Brain (organoid and tissue), 16 donors: ENCODE measurements at places on chromosomes 7 and 10.

GRCh38 chr10:123790132-123790885 lies 101.3 kb downstream of the CPXM2 start:
- no peak for DNase-seq

GRCh38 chr7:151307536-151307935 lies 34.1 kb upstream of the NUB1 start:
- no peak for DNase-seq

DNA sequence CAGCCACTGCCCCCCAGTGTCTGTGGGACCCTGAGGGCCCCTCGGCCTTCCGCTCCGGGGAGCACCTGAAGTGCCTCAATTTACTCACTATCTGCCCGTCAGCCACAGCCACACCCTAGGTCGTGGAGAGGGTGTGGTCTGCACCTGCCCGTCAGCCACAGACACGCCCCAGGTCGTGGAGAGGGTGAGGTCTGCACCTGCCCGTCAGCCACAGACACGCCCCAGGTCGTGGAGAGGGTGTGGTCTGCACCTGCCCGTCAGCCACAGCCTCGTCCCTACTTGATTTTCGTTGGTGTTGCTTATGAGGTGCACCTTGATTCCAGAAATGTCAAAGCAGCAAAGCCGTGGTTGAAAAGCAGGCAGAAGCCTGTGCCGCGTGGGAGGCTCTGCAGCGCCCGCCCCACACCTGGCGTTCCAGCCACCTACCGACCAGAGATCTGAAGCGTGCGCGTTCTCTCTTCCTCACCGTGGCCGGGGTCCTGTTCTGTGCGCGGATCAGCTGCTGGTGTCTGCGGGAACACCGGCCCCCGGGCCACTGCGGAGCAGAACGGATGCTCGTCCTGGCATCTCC lies 101.6 kb downstream of the DYNC2I1 start:
- DNase-seq = peak; percentile 15

- peak; percentile 72 for DNase-seq
These were observed 91.4 kb upstream of the PTN start for GRCh38 chr7:137434946-137435345.

DNA sequence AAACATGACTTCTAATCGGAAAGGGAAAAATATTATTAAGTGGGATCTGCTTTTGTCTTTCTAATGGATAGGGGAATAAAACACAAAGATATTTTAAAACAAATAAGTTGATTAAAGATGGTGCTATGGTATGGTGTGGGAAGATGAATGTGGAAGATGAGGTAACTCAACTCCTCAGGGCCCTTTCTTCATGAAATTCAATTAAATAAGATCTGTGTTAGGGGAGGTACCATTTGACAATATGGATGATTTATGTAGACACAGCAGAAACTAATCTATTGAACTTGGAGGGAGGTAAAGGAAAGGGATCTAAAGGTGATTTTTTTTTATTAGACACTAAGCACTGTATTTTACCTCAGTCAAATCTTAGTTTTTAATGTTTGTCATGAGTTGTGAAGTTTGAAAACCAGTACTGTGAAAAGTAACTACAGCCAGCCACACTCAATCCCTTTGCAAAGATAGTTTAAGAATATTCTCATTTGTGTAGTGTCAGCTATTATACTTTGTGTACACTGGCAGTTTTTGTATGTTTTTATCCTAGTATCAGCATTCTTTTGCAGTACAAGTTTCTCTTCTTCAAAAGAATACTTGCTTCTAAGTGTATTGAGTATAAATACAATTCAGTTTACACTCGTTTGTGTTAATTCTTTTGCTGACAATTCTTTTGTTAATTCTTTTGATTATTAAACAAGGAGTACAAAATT lies 151.3 kb downstream of the PHF14 start:
- DNase-seq = no peak

GRCh38 chr10:130931256-130931655 lies 380.3 kb downstream of the TCERG1L start:
- DNase-seq = peak; percentile 60

DNA sequence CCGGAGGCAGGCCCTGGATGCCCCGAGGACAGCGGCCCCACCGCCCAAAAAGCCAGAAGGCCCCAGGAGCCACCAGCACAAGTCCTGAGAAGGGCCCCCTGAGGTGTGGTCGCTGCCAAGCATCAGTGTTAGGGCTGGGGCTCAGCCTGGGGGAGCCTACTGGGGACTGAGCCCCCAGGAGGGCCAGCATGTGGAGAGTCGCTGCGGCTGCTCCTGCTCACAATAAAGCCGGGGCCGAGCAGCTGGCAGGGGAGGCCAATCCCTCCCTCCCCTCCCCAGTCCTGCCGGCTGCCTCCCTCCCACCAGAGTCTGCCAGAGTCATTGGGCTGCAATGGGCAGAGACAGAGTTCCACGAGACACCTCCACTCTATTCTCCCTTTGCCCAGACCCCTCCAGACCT lies 3.1 kb upstream of the ASIC3 start:
- DNase-seq = no peak

DNA sequence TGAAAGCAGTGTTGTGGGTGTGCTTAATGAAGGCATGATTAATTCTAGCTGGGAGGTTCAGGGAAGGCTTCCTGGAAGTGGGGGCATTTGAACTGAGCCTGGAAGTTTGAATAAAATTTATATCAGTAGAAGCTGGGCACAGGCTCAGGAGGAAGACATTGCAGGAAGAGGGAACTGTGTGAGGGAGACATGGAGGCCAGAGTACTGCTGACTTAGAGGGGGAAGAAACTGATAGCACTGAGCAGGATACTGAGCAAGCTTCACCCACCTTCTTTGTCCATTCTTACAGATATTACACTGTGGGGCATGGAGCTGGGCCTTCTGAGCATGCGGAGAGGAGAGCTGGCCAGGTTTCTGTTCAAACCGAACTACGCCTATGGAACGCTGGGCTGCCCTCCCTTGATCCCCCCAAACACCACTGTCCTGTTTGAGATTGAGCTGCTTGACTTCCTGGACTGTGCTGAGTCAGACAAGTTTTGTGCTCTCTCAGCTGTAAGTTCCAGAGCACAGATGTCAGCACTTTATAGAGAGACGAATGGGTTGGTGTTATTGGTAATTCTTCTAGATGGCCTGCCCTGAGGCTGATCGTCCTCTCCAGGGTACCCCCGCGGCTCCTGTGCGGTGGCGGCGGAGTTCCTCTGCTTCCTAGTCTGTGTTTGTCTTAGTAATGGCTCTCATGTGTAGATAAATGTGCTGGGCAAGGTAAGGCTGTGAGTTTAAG lies 2.1 kb downstream of the FKBP6 start:
- DNase-seq = no peak

DNA sequence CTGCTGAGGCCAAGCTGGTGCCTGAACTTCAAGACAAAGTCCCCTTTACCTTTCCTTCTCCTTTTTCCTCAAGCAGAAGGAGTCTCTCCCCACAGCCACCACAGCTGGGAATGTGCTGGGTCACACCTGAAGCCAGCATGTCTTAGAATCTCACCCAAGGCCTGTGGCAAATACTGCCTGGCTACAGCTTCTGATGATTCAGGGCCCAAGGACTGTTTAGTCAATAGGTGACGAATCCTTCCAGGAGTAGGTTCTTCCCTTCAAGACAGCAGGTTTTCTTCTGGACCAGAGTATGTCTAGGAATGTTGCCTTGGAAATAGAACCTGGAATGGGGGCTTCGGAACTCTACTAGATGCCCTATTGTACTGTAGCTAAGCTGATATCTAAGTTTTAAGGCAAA lies 374.6 kb downstream of the KIF20B start:
- DNase-seq = no peak

DNA sequence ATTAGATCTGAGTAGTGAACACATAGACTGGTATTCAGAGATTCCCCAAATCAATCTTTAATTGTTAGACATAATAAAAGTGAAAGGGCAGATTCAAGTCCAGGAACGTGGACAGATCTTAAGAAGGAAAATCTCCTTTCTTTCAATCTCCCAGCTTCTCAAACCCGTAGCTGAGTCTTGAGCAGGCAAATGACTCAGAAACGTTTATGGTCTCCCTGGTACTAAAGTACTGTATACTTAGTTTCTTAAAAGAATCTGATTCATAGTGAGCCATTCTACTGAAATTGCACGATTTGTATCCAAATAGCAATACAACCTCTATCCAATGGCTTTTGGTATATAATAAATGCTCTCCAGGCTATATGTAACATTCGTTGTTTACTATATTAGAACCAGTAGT lies 140.4 kb upstream of the RHEB start:
- DNase-seq = no peak

DNA sequence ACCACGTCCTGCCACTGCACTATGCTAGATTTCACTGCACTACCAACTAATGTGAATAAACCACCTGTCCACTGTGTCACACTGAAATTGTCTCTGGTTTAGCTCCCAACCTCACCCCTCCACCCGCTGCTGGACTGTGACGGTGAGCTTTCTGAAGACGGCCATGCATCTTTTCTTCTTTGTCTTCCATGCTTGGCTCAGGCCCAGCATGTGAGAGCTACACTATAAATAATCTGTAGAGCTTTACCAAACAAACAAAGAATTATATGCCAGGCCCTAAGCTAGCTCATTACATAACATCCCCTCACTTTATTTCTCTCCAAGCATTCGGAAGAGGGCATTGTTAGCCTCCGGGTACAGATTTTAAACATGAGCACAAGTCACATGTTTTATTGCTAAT lies 633.2 kb downstream of the TNS3 start:
- no peak for DNase-seq

DNA sequence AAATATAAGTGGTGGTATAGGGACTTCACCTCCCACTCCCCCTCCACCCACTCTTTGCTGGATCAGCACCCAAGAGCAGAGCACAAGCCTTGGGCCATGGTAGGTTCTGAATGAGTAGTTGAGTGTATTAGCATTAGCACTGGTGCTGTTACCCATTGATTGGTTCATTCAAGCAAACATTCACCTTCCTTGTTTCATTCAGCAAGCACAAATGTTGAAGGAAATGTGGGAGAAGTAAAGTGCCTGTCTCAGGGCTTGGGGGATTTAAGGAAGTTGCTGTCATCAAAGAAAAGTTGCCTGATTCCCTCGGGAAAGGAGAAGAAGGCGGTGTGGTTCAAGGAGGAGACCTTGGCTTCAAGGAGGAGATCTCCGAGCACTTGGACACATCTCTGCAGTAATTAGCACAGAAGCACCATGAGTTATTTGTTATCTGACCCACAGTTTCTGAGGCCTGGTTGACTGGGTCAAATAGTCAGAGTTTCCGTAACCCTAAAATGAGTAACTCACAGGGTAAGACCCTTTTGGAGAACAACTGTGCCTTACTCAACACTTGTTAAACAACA lies 17.3 kb downstream of the IL2RA start:
- no peak for DNase-seq

- no peak for DNase-seq
These were observed 28.8 kb upstream of the CTBP2 start for GRCh38 chr10:125189162-125189561.

- no peak for DNase-seq
These were observed 359.7 kb upstream of the PCDH15 start for GRCh38 chr10:55160655-55161283.

- peak; percentile 18 for DNase-seq
These were observed 747 bp downstream of the GDI2 start for GRCh38 chr10:5812283-5813090.

DNA sequence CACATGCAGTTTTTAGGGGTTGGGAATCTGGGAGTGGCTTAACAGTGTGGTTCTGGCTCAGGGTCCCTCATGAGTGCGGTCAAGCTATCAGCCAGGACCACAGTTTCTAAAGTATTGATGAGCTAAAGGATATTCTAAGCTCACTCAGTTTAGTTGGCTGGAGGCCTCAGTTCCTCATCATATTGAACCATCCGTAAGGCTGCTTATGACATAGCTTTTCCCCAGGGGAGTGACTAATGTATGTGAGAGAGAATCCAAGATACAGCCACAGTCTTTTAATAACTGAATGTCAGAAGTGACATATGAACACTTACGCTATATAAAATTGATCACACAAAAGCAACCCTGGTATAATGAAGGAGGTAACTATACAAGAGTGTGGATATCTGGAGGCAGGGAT lies 245.3 kb downstream of the POLR1F start:
- no peak for DNase-seq

- no peak for DNase-seq
These were observed 10.0 kb upstream of the ATP6V1F start for GRCh38 chr7:128852537-128853254.

- peak; percentile 50 for DNase-seq
These were observed 2.7 kb downstream of the GPR85 start for GRCh38 chr7:113083816-113084495.

- DNase-seq = no peak
These were observed 225.5 kb upstream of the NFE2L3 start for GRCh38 chr7:25926451-25926850.

DNA sequence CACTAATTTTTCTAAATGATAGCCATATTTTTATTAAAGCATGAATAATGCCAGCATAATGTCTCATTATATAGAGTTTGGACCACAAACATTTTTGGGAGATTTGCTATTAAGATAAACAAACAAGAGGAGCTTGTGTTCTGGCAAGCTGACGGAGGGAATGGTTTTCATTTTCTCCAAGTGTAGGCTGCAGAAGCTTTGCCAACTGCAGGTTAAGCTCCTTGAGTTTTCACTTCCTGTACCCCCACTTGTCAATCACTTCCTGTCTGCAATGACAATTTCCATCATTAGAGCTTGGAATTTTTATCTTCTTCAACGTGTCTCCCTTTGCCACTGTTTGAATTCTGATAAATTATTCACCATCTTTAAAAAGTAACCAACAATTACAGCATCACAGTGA lies 13.4 kb downstream of the EBF3 start:
- DNase-seq = no peak

DNA sequence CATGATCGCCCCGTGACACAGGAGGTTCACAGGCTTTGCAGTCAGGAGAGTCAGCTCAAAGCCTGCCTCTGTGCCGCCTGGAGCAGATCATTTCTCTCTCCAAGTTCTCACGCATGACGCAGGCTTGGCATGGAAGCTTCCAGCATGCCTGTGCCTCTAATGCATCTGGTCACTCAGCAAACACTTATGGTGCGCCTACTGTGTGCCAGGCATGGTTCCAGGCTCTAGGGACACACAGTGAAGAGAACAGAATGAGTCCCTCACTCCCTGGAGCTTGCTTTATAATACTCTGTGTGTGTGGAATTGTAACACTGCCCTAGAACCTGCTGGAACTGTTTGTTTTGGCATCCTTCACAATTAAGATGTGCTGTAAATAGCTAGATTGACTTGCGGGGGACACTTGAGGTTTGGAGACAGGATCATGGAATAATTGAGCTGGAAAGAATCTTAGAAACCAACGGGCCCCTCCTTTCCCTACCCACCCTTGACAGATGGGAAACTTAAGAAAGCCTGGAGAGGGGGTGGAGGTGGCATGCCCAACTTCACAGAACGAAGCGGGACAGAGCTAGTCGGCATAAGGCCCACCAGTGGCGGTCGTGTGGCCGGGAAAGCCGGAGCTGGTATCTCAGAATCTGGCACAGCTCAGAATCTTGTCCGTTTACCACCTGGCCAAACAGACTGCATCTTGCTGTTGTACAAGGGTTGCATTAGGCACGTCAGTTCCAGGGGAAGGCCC lies 4.6 kb upstream of the MYH16 start:
- DNase-seq = peak; percentile 5

DNA sequence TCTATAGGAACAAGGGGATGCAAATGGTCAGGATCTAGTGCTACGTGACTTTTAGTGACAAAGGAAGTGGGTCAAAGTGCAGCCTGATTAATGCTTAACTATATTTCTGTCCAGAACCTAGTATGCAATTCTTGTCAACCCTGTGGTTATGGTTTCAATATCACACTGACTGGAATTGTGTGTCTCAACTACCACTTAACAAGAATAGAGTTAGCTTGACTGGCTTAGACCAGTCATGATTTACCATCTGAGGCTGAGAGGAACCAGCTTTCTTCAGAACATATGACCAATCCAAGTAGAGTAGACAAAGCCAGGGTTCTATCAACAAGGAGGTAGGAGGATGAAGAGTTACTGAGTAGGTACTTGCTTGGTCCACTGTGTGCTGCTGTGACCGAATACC lies 54.4 kb downstream of the MYPN start:
- DNase-seq = no peak
